ENCODE measurements at places on chromosomes 1 and 21. TPM values are rescaled to one million over a fixed set of nuclear protein-coding genes. Genes with fewer than 3 reads are reported as not detected.

Gene TCEA3
- total RNA-seq, result 4.0 TPM

Gene ADAMTS1
- total RNA-seq, result 20.4 TPM

Gene PRR9
- total RNA-seq, result not detected

Gene CEP350
- total RNA-seq, result 32.2 TPM

Gene CELA2A
- not detected for total RNA-seq

Gene PCP4L1
- total RNA-seq, result 11.3 TPM

Gene S100A7
- not detected for total RNA-seq

Gene CALML6
- total RNA-seq, result 0.97 TPM

Gene DISC1
- 9.4 TPM for total RNA-seq

Gene TAF12
- total RNA-seq, result 28.3 TPM

Gene RSPO1
- not detected for total RNA-seq

Gene PALMD
- total RNA-seq, result 0.38 TPM

Gene CLCNKA
- 4.6 TPM for total RNA-seq

Gene PYHIN1
- total RNA-seq, result not detected

Gene KIAA0040
- 9.2 TPM for total RNA-seq

Gene LUZP1
- 21.1 TPM for total RNA-seq

Gene SPATA45
- total RNA-seq, result not detected

Gene MFAP2
- total RNA-seq, result 119 TPM

Gene KRTAP20-4
- not detected for total RNA-seq

Gene HCN3
- 8.7 TPM for total RNA-seq

Gene PEAR1
- total RNA-seq, result 0.81 TPM

Gene OR6N1
- total RNA-seq, result not detected

Gene CDC20
- total RNA-seq, result 170 TPM

Gene OLIG2
- total RNA-seq, result 0.59 TPM

Gene ADAMTSL4
- 3.9 TPM for total RNA-seq

Gene TNNI3K
- total RNA-seq, result 1.6 TPM

Gene DMBX1
- total RNA-seq, result 16.6 TPM

Gene SPRR2B
- not detected for total RNA-seq

Gene DPT
- total RNA-seq, result not detected

Gene KRTAP19-1
- total RNA-seq, result not detected

Gene ANGPTL3
- total RNA-seq, result not detected

Gene TNFRSF4
- total RNA-seq, result not detected
